Left hindlimb (tissue), 1 donor: ENCODE measurements at places on chromosomes 2 and 18.

DNA sequence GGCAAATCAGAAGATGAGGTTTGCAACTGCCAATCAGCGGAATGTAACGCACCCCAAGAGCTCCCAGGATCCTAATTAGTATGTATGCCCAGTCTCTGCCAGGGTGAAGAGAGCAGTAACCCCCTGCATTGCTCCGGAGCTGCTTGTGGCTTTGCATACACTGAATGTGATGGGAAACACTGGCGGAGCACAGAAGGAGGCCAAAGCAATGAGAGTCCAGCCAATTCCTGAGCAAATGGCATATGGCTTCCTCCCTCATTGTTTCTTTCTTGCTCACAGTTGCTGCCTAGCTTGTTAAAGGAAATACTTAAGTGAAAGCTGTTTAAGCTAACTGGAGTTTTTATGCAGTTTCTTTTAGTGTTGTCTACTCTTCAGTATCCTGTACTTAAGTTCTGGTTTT is 343.5 kb upstream of the NT5C1B start:
- no peak for DNase-seq

GRCh38 chr2:85847051-85847588 is 41.7 kb downstream of the ST3GAL5 start:
- DNase-seq, result no peak

DNA sequence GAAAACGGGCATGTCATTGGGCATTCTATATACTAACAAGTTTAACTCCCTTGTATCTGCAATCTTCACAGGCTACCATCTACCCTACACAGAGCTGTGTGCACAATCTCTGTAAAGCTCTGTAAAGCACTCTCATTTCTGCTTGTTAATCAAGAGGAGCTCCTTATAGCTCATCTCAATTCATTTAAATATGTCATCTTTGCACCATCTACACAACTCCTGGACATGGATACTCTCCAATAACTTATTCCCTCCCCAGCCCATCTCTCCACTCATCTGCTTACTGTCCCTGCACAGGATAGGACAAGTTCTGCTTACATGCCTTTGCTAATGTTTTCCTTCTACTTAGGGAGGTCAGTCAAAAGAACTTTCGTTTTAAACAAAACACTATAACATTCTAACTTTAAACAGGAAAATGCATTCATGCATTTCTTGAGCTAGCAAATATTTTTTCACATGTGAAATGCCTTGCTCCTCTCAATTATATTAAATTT is 61.4 kb downstream of the DPP4 start:
- no peak for DNase-seq

GRCh38 chr18:46591783-46592391 is 65.1 kb downstream of the LOXHD1 start:
- DNase-seq, result no peak

- DNase-seq, result no peak
Measured at GRCh38 chr2:17617516-17617915, 77.0 kb downstream of the VSNL1 start.

GRCh38 chr2:148646231-148646559 is 1.6 kb downstream of the EPC2 start:
- DNase-seq, result no peak

GRCh38 chr2:73043276-73043675 is 28.2 kb downstream of the SFXN5 start:
- no peak for DNase-seq

GRCh38 chr2:122186761-122187222 is 431.3 kb downstream of the TSN start:
- no peak for DNase-seq
